ENCODE measurements at places on chromosomes 11 and 22. TPM values are rescaled to one million over a fixed set of nuclear protein-coding genes. Genes with fewer than 3 reads are reported as not detected.

Gene OR52E8
- not detected for total RNA-seq

Gene APOL5
- total RNA-seq: not detected

GRCh38 chr11:69387409-69387885 is 93.5 kb downstream of the MYEOV start:
- no peaks in the 10 kb centered on the region for H3K27me3 ChIP-seq
- H3K4me1 ChIP-seq: no peaks in the 10 kb centered on the region
- no peak overlapping the region for H3K27ac ChIP-seq
- no peak overlapping the region for H3K4me3 ChIP-seq
- DNase-seq: no peak

DNA sequence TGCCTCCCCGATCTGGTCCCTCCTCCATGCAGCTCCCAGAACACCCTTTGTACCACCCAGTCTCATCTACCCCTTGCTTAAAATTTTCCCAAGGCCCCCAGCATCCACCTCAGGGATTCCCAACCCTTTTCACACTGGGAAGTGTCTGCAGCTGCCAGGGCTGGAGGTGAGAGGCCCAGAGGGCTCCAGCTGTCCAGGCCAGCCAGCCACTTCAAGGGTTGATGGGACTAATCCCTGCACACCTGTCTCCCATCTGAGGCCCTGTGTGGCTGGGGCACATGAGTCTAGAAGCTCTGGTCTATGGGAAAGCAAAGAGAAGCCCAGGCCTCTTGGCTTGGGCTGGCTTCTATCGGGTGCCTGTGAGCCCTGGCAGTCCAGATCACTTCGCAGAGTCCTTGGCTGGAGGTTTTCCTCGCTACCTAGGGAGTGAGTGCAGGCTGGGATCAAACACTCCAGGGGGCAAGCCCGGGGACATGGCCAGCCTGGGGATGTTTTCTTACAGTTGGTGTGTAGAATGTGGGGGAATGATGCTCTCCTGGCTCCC is 41.1 kb upstream of the TPBGL start:
- H3K36me3 ChIP-seq: no peaks in the 10 kb centered on the region
- no peak overlapping the region for H3K27ac ChIP-seq
- H3K4me3 ChIP-seq: no peak overlapping the region
- no peaks in the 10 kb centered on the region for H3K4me1 ChIP-seq
- peaks cover 17% of the 10 kb centered on the region for H3K27me3 ChIP-seq

DNA sequence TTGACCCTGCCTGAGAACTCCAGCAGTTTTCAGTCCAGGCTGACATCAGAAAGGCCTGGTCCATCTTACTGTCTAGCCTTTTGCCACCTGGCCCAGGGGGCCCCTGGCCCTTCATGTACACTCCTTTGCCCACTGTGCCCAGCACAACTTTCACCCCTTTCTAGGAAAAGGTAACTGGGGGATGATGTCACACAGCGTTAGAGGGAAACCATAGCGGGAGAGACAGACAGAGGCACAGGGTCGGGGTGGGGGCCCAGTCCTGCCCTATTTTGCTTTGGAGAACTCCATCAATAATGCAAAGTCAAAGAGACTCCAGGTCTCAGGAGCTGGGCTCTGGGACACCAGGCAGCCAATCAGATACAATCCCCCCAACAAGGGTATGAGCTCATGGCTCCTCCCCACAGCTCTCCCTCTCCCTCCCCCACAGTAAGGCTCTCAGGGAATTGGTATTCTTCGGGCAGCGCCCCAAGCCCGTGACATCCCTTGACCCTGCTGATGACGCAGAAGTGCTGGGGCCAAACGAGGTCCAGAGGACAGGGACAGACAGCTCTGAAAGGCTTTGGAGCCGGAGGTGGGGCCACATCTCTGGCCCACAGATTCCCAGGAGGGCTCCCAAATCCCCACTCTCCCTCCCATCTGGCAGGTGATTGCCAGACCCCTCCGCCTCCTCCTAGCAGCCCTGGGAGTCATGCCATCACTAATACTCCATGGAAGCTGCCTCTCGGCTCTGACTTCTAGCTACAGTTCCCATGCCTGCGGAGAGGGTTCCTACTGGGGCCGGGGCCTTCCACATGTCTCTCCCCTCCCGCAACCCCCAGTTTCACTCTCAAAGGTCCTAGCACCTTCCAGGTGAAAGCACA is 5.9 kb downstream of the USP2 start:
- H3K27ac ChIP-seq: peak overlapping the region; percentile 74
- no peaks in the 10 kb centered on the region for H3K36me3 ChIP-seq
- no peak overlapping the region for H3K4me3 ChIP-seq
- H3K27me3 ChIP-seq: no peaks in the 10 kb centered on the region
- DNase-seq: peak; percentile 95
